KBM-7 (cell line): ENCODE measurements at places on chromosomes 1 and 21.

GRCh38 chr1:2506007-2506860, 20.2 kb downstream of the PANK4 start:
- DNase-seq: no peak

DNA sequence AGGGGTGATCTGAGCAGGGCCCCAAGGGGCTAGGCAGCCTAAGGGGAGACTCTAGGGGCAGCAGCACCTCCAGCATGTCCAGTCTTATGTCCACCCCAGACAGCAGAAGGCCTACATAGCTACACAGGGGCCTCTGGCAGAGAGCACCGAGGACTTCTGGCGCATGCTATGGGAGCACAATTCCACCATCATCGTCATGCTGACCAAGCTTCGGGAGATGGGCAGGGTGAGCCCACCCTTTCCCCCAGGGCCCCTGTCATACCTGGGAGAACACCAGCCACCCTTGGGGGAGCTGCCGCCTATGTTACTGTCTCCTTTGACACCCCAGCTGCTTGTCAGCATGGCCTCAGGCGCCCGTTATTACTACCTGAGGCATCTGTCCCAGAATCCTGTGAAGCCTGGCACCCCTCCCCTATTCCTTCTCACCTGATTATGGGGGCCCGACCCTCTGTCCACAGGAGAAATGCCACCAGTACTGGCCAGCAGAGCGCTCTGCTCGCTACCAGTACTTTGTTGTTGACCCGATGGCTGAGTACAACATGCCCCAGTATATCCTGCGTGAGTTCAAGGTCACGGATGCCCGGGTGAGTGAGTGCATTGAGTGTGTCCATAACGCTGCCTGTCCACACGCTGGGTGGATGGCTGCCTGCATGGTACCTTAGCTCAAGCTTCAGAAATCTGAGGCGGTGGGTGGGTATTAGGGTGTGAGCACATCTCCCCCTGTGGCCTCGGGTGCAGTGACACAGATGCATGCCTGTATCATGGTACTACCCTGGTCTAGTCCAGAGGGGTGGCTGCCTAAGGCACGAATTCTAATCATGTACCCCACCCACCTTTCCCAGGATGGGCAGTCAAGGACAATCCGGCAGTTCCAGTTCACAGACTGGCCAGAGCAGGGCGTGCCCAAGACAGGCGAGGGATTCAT, 29.7 kb upstream of the KDM4A start:
- DNase-seq: no peak

DNA sequence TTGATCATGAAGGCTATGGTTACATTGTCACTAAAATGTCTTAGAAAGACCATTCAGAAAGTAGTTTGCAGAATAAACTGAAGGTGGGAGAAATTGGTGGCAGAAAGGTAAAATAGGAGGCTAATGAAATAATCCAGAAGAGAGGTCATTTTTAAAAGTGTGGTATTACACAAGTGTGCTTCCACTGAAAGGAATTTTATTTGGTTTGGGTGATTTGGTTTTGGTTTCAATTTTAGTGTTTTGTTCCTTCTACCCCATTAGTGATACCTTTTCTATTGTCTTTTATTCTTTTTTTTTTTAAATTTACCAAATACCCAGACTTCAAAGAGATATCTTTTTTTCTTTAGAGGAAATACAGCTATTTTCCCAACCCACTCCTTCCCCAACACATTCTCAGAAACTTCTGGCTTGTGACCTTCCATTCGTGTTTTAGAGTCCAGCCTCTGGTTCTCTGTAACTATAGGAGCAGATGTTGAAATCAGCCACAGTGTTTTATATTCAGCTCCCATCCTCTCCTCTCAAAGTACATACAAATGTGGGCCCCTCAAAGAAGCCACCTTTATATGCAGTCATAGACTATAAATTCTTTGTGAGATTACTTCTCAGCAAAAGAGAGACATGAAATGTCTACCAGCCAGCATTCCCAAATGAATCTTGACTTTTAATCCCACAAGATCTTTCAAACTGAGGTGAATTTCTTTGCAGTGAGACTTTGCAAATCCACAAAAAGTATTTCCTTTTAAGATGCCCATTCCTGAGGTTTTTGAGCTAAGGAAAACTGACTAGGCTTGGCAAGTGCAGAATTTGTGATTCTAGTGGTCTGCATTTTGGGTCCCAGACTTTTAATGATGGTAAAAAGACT, 42.0 kb upstream of the PALMD start:
- DNase-seq: no peak

- DNase-seq: no peak
Observed at GRCh38 chr1:203794764-203795440, 521 bp upstream of the ZBED6 start.
